Activated effector memory CD4-positive, alpha-beta T cell treated with anti-CD3 and anti-CD28 coated beads, Interleukin-2, amount 50 U/mL, for 16 hours (primary cell): ENCODE measurements at places on chromosomes 7 and 10.

DNA sequence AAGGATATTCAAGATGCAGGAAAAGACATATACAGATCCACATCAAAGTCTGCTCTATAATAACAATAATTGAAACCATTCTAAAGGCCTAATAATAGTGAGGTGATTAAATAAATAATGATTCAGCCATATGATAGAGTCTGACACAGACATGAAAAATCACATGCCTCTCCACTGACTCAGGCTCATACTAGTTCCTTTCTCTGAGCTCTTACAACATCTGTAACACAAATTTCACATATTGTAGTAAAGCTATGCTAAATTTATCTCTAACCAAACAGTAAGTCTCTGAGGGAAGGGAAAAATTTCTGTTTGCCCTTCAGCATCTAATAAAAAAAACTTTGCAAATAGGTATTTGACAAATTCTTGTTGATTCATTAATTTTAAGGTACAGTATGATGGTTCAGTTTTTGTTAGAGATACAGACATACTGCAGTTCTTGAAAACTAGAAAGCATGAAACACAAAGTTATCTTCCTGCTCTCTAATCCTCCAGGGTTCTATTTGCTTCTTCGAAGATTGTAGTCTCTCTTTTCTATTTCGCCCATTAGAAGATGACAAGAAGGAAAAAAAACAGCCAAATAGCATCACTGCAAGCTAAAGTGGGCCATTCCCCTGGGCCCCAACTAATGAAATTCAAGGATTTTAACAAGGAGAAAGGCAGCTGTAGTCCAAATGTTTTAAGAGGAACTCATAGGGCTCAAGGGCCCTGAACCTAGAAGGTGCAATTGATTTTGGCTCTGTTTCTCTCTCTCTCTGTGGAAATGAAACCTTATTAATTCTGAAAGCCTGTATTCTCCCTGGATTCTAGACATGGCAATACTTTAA, 53.9 kb downstream of the CUBN start:
- no peak for DNase-seq

GRCh38 chr10:42111076-42111475, 527.3 kb downstream of the ZNF33B start:
- DNase-seq = no peak

GRCh38 chr10:4781955-4782354, 44.1 kb upstream of the AKR1E2 start:
- DNase-seq = no peak

GRCh38 chr7:101575721-101576120, 53.4 kb downstream of the MYL10 start:
- no peak for DNase-seq

- DNase-seq = no peak
These were observed 32.0 kb downstream of the TMEM248 start for GRCh38 chr7:66953044-66953427.

- DNase-seq = no peak
These were observed 252.6 kb upstream of the SMIM30 start for GRCh38 chr7:113370910-113371309.

DNA sequence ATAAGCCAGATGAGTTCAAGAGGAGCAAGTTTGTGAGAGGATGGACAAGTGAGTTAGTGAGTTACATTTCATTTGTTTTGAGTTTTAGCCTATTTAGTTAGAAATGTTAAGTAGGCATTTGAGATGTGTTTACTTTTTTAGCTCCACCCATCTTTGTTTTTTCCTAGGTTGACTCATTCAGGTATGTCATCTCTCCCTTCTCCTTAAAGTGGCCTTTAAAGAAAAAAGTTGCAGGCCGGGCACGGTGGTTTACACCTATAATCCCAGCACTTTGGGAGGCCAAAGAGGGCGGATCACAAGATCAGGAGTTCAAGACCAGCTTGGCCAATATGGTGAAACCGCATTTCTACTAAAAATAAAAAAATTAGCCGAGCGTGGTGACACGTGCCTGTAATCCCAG, 71.2 kb downstream of the BMPR1A start:
- no peak for DNase-seq

DNA sequence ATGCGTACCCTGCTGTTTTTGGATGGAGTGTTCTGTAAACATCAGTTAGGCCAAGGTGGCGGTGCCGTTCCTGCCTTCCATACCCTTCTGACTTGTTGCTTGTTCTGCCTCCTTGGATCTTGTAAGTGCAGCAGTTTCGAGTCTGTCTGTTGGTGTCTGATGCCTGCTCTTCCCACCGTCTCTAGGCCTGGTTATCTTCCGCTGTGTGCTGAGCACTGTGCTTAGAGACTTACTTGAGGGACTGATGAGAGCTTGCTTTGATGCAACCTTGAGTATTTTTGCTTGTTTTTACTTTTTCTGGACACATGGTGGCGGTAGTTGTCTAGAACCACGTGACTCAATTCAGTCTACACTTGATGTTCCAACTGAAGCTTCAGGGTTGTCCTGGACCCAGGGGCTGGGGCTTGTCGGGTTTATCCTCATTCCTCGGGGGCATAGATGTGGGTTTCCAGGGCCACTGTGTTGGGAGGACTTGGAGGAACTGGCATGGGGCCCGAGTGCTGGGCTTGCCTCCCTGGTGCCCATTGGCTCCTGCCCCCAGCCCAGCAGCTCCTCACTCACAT, 14.4 kb upstream of the SPRN start:
- DNase-seq = peak; percentile 61

- DNase-seq = no peak
These were observed 89.8 kb downstream of the GLRX3 start for GRCh38 chr10:130226012-130226411.

DNA sequence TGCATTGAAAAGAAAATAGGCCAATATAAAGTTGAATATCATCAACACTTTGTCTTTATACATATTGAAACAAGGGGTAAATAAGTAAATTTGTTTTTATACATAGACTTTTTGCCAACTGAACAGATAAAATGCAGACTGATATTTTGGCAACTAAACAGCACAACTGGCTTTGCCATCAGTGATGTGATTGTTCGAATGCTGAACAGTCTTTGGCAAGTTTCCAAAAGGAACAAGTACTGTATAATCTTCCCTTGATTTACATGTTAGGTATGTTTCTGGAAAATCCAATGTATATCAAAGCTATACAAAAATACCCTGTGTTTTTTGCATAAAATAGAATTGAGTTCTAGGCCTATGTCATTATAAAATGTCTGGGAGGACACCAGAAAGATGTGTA, 18.2 kb upstream of the ANKRD1 start:
- no peak for DNase-seq

DNA sequence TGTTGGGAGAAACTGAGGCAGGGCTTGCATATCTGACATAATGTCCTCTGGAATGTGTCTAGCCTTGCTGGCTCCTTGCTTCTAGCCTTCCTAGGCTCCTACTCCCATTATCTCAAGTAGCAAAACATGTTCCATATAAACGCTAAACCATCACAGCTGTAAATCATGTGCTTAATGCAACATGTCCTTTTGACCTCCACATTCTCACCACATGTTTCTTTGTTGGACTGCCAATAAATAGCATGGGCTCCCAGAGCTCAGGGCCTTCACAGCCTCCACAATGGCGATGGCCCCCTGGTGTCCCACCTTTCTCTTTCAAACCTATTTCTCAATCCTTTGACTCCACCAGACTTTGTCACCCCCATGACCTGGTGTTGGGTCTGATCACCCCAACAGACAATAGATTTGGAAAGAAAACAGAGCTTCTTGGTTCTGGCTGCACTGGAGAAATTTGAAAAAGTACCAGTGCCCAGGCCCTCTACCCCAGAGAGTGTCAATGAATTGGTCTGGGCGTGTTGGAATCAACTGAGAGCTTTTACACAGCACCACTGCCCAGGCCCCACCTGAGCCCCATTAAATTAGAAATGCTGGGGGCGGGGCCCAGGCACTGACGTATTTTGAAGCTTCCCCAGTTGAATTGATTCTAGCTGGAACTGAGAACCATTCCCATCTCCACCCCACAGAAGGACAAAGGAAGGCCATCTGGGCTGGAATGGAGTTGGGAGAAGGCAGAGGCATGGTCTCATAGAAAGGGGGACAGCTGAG, 41.3 kb upstream of the GGCT start:
- no peak for DNase-seq

DNA sequence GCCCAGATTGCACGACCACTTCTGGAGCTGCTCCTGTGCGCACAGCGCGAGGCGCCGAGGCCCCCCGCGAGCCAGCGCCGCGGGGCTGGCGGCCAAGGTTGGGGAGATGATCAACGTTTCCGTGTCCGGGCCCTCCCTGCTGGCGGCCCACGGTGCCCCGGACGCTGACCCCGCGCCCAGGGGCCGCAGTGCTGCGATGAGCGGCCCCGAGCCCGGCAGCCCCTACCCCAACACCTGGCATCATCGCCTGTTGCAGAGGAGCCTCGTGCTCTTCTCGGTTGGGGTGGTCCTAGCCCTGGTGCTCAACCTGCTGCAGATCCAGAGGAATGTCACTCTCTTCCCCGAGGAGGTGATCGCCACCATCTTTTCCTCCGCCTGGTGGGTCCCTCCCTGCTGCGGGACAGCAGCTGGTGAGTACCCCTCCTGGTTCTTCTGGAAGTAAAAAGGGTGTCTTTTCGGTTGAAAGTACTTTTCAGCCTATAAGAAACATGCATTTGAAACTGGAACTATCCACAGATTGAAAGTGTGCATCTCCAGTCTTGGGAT, 683 bp downstream of the INSIG1 start:
- DNase-seq = peak; percentile 76
